ENCODE measurements at places on chromosomes 13 and 19.

GRCh38 chr19:42442833-42443232 lies at the start of gene CXCL17:
Gene CXCL17, minus strand, starts transcription at chr19:42442946. Its CDS starts 114 bp downstream, at chr19:42442832.
- H3K27me3 ChIP-seq: no peaks in the 10 kb centered on the region
- H3K4me3 ChIP-seq: no peak within 1 kb of the TSS
- H3K27ac ChIP-seq: no peak within 1 kb of the TSS
- DNase-seq: no peak
- no peaks in the 10 kb centered on the region for H3K36me3 ChIP-seq

- no peaks in the 10 kb centered on the region for H3K27me3 ChIP-seq
- H3K27ac ChIP-seq: no peak overlapping the region
- H3K36me3 ChIP-seq: no peaks in the 10 kb centered on the region
- no peak overlapping the region for H3K4me3 ChIP-seq
- H3K4me1 ChIP-seq: no peaks in the 10 kb centered on the region
- no peak for DNase-seq
These were observed 1719.5 kb upstream of the MIR17HG start for GRCh38 chr13:89627996-89628395.

GRCh38 chr13:46544811-46545210 lies 8.2 kb upstream of the LRCH1 start:
- H3K27me3 ChIP-seq: no peaks in the 10 kb centered on the region
- no peak for DNase-seq
- H3K4me1 ChIP-seq: no peaks in the 10 kb centered on the region
- H3K4me3 ChIP-seq: no peak overlapping the region
- no peaks in the 10 kb centered on the region for H3K36me3 ChIP-seq

DNA sequence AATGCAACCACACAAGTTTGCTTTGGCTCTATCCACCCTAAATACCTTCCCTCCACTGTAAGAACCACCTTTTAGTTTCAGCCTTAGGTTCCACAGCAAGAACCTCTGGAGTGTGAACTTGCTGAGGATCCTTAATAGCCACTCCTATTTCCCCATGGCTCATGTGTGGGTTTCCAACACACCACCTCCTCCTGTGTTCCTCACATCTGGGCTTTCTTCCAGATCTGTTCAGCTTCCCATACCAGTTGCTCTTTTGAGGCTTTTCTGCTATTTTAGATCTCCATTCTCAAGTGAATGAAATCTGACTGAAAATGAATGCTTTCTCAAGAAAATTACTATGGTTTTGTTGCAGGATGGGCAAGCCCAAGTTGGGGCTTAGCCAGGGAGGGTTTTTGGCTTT lies 104.8 kb upstream of the MIR17HG start:
- H3K27me3 ChIP-seq: no peaks in the 10 kb centered on the region
- no peak overlapping the region for H3K27ac ChIP-seq
- H3K36me3 ChIP-seq: no peaks in the 10 kb centered on the region

- H3K4me3 ChIP-seq: no peak overlapping the region
- H3K4me1 ChIP-seq: peaks cover 3% of the 10 kb centered on the region
- no peak for DNase-seq
- H3K36me3 ChIP-seq: no peaks in the 10 kb centered on the region
- no peak overlapping the region for H3K27ac ChIP-seq
These were observed 92.6 kb upstream of the TSC22D1 start for GRCh38 chr13:44668688-44669087.

DNA sequence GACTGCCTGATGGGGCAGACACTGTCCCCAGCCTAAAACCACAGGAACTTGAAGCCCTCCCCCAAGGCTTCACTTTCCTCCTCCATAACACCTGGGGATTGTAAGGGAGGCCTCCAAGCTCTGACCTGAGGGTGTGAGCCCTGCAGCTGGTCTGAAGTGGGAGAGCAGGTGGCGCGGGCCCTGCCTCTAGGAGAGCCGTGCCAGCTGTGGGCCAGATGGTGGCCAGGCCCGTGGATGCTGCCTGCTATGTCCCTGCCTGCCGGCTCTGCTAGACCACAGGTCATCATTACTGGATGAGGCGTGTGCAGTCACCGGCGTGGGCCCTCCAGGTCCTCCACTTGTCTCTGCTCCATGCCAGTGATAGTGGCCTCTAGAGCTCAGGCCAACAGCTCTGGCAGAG lies 3.5 kb upstream of the KLHL26 start:
- no peak overlapping the region for H3K27ac ChIP-seq
- H3K4me1 ChIP-seq: peaks cover 6% of the 10 kb centered on the region
- DNase-seq: no peak
- no peaks in the 10 kb centered on the region for H3K36me3 ChIP-seq

GRCh38 chr13:51027644-51028043 lies 83.4 kb downstream of the C13orf42 start:
- peaks cover 4% of the 10 kb centered on the region for H3K27me3 ChIP-seq
- H3K4me3 ChIP-seq: no peak overlapping the region
- H3K27ac ChIP-seq: no peak overlapping the region
- H3K36me3 ChIP-seq: no peaks in the 10 kb centered on the region
- no peaks in the 10 kb centered on the region for H3K4me1 ChIP-seq
- no peak for DNase-seq

DNA sequence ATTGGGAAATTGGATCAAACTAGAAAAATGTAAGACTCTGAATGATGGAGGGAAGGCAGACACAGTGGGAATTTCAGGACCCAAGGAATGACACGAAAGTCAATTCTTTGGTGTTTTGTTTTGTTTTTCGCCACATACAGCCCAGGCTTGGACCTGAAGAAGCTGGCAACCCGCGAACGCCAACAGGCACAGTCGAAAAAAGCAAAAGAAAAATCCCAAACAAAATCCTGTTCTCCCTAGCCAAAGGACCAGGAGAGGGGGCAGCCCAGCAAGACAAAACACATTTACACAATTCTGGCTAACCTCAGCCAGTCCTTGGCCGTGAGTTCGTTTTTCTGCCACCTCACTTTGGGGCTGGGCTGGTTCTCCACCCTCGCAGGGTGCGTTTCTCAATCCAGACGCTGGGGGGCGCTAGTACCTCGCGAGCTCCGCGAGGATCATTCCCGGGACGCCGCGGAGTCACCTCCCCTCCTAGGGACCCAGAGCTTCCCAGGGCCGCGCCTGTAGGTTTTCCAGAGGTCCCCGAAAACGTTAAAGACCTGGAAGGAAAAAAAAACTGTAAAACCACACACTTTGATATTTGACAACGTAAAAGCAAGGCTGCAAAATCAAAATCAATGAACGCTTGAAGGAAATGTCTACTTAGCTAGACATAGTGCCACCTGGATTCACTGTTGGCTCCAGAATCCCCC lies 34.9 kb upstream of the TPM4 start:
- peak; percentile 65 for DNase-seq
- H3K27me3 ChIP-seq: no peaks in the 10 kb centered on the region
- H3K27ac ChIP-seq: no peak overlapping the region

- DNase-seq: no peak
- no peak overlapping the region for H3K4me3 ChIP-seq
These were observed 2.9 kb upstream of the CSNK1G2 start for GRCh38 chr19:1938071-1938470.

DNA sequence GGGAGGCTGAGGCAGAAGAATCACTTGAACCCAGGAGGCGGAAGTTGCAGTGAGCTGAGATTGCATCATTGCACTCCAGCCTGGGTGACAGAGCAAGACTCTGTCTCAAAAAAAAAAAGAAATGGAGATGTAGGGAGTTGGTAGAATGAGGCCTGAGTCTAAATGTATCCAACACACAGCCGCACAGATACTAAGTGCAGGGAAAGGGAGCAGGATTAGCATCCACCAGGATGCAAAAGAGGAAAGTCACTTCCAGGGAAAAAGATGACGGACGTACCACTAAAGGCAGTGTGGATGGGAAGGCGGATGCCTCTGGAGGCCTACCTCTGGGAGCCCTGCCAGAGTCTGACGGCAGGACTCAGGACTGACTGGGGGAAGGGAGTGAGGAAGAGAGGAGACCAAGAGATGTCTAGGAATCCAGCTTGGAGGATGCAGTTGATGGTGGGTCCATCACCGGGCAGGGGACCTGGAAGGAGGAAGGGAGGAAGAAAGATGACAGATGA lies 6.8 kb downstream of the FAM98C start:
- H3K4me1 ChIP-seq: no peaks in the 10 kb centered on the region
- no peak overlapping the region for H3K4me3 ChIP-seq
- no peak for DNase-seq
- no peaks in the 10 kb centered on the region for H3K27me3 ChIP-seq
- peaks cover 9% of the 10 kb centered on the region for H3K36me3 ChIP-seq

- no peak for DNase-seq
- H3K4me1 ChIP-seq: no peaks in the 10 kb centered on the region
- no peaks in the 10 kb centered on the region for H3K27me3 ChIP-seq
- H3K4me3 ChIP-seq: no peak overlapping the region
- H3K36me3 ChIP-seq: 0 out of 2 replicates have a peak, but pooled peaks cover 2% of the 10 kb centered on the region
These were observed 89.8 kb downstream of the KDM4B start for GRCh38 chr19:5058521-5059212.

DNA sequence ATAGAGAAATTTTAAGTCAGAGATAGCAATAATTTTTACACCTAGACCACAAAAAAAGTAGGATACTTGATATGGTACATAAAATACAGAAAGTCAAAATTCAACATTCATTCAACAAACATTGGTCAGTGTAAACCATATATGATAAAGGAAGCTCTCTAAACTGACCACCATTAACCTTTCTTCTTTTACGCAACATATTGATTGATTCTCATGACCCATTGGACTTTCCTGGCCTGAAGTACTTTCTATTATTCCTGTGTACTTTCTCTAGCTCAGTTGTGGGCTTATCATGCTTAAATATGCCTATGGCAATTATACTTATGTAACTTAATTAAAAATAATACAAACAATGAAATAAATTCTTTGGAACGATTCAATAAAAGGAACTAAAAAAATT lies 10.7 kb downstream of the PIBF1 start:
- H3K27me3 ChIP-seq: no peaks in the 10 kb centered on the region
- DNase-seq: no peak
- no peaks in the 10 kb centered on the region for H3K4me1 ChIP-seq
- H3K27ac ChIP-seq: no peak overlapping the region
- H3K4me3 ChIP-seq: no peak overlapping the region
- peaks cover 44% of the 10 kb centered on the region for H3K36me3 ChIP-seq

DNA sequence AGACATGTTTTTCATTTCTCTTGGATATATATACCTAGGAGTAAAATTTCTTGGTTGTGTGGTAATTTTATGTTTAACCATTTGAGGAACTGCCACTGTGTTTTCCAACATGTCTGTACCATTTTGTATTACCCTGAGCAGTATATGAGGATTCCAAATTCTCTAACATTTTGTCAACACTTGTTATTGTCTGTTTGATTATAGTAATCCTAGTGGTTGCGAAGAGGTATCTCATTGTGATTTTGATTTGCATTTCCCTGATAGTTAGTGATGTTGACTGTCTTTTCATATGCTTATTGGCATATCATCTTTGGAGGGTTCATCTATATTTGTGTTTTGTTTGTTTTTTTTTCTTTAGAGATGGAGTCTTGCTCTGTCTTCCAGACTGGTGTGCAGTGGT lies 21.4 kb downstream of the GARRE1 start:
- H3K27me3 ChIP-seq: no peaks in the 10 kb centered on the region
- H3K36me3 ChIP-seq: no peaks in the 10 kb centered on the region
- H3K27ac ChIP-seq: peak overlapping the region; percentile 97
- DNase-seq: no peak
- H3K4me3 ChIP-seq: no peak overlapping the region

GRCh38 chr13:65943024-65943423 lies 1287.1 kb downstream of the PCDH9 start:
- H3K36me3 ChIP-seq: no peaks in the 10 kb centered on the region
- DNase-seq: no peak
- no peaks in the 10 kb centered on the region for H3K27me3 ChIP-seq

DNA sequence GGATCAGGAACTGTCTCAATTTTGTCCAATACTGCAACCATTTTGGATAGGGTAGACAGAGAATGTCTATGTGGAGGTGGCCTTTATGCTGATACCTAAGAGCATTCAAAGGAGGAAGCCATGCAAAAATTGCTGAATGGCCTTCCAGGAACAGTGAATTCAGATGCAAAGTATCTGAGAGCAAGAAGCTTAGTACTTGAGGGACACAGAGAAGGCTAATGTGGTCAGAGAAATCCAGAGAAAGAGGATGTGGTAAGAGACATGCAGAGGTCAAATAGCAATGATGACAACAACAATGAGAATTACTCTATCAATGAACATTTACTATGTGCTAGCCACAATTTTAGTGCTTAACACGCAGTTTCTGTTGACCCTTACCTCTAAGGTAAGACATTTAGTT lies 785.6 kb upstream of the KLHL1 start:
- no peaks in the 10 kb centered on the region for H3K4me1 ChIP-seq
- DNase-seq: no peak
- no peaks in the 10 kb centered on the region for H3K36me3 ChIP-seq
- no peak overlapping the region for H3K27ac ChIP-seq
- H3K27me3 ChIP-seq: no peaks in the 10 kb centered on the region

DNA sequence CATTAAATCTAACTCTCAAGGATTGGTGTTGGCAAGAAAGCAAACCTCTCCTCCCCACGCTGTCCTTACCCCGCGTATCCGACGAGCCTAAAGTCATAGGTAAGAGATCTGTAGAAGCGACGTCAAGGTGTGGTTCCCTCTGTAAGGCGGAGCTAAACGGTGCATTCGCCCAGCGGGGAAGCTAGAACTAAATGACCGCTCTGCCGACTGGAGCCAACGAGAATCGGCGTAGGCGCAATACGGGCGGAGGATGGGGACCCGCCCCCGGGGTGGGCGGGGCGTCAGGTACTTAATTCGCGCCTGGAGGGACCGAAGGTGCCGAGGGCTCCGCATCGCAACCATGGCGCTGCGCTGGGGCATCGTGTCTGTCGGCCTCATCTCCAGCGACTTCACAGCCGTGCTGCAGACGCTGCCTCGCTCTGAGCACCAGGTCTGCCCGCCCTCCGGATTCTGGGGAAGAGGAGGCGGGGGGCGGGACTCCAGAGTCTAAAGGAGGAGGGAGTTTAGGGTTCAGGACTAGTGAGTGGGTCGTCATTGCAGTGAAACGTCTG lies at the start of gene DHDH:
TSS of gene DHDH (plus strand) at position 318 of the 551 bp plus-strand sequence. CDS start at position 341, 23 bp downstream.
- peaks cover 6% of the 10 kb centered on the region for H3K4me1 ChIP-seq
- H3K27ac ChIP-seq: no peak within 1 kb of the TSS
- H3K27me3 ChIP-seq: no peaks in the 10 kb centered on the region
- H3K4me3 ChIP-seq: peak within 1 kb of the TSS; percentile 30
- peak; percentile 90 for DNase-seq

DNA sequence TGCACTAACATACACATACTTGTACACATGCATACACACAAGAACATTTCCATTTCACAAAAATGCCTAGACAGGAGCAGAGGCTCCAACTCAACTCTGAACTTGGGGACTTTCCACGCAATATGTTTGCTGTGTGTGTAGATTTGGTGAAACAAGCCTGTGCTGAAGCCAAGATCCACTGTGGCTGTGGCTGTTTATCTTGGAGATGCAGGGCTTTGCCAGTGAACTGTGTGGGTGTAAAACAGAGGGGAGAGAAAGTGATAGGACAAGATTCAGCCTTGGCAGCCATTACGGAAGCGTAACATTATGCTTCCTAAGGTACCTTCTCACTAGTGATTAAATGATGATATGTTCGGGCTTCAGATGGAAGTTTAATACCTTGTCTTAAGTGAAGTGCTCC lies 73.2 kb upstream of the MBNL2 start:
- no peaks in the 10 kb centered on the region for H3K36me3 ChIP-seq
- H3K27me3 ChIP-seq: no peaks in the 10 kb centered on the region
- DNase-seq: no peak
- H3K4me1 ChIP-seq: no peaks in the 10 kb centered on the region

DNA sequence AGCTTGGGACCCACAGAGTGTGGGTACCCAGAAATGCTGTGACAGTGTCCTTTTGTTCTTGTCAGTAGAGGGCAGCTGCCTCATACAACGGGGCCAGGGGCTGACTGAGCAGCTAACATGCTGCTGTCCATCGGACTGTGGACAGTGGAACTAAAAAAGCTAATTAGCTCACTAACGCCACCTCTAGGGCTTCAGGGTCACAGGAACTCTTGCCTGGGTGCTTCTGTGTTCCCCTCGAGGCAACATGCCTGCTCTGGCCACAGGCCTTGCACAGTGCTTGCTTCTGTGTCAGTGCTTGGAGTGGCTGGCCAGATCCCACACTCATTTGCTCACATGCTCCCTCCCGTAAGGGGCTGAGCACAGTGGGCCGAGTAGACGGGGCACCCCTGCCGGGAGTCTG lies 377.0 kb downstream of the OLFM4 start:
- no peak overlapping the region for H3K27ac ChIP-seq
- no peaks in the 10 kb centered on the region for H3K27me3 ChIP-seq

Data from RWPE2 (cell line).